Ecto neural progenitor cell (in vitro differentiated cells): ENCODE measurements at places on chromosomes 12 and 14.

- no peak for DNase-seq
These were observed 172.2 kb downstream of the PTPRO start for GRCh38 chr12:15494329-15495046.

DNA sequence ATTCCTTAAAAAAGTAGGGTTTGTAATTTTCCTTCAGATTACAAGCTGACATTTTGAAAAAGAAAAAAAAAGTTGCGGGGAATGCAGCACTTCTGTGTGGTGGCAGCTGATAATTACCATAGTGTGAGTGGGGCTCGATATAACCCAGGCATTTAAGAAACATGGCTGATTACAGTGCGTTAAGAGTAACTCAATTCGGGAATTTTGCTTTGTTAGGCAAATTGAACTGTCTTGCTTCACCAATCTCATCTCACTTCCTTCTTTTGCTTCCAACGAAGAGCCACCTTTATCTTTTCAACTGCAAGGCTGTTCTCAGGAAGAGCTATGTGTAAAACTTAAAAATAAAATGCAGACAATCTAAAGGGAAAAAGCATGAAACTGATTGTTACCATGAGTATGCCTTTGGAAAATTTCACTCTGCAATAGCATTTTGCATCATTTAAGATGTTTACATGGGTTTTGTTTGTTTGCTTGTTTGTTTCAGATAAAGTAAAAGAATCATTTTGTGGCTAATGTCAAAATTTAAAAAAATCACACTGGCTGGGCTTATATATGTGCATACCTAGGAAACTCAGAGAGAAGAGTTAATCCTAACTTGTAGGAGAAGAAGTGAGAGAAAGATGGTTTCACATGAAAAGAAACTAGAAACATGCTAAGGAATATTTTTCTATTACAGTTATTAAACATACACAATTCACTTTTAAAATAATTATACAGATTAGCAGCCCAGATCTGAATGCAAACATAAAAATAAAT, 295.9 kb upstream of the ATP2B1 start:
- DNase-seq: no peak

GRCh38 chr14:74217672-74218448, 21.4 kb upstream of the VSX2 start:
- peak; percentile 91 for DNase-seq

GRCh38 chr12:6950401-6950801, 755 bp upstream of the PTPN6 start:
- no peak for DNase-seq

DNA sequence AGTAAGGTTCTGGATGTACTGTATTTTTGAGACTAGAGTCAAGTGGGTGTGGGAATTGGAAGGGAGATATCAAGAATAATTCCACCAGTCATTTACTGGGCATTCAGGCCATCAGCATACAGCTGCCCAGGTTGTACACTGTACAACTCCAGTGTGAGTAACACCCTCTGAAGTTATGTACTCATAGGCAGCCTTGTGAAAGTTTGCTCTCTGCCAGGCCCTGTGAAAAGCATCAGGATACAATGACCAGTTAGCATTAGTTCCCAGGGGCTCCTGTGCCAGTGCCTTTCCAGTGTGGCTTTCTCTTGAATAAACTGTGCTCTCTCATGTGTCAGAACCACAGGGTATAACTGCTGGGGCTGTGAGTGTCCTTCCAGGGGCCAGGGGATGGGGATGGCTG, 89.7 kb downstream of the LGMN start:
- no peak for DNase-seq

- no peak for DNase-seq
These were observed 2.3 kb downstream of the ANKRD9 start for GRCh38 chr14:102507081-102507856.

- DNase-seq: no peak
These were observed 113.4 kb upstream of the RESF1 start for GRCh38 chr12:31845613-31846322.

GRCh38 chr14:104776961-104777807, 18.4 kb downstream of the AKT1 start:
- DNase-seq: peak; percentile 77

DNA sequence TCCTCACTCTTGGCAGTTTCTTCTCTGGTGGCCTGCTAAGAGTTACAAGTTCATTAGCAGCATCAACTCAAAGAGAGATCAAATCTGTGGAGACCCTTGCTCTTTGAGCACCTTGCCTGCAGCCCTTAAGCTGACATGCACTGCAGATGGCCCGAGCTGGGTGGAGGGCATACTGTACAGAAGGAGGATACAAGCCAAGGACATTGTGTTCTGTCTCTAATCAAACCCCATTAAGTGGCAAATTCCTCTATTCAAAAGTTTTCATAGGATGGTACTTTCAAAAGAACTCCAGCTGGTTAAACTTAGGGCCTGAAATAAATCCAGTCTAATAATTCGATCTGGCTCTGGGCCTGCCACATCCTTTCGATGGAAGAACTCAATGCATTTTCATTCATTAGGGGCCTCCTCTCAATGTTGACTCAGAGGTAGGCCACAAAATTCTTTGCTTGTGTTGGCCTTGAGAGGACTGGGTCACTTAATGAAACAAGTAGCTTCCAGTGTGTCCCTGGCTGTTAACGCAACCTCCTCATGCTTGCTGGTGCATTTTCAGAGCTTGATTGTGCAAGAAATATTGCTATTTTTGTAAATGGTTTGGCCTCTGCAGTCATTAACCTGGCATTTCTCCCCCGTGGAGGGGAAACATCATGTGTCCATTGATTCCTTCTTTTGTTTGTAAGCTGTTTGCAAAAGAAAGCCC, 318.2 kb downstream of the NUAK1 start:
- DNase-seq: no peak

DNA sequence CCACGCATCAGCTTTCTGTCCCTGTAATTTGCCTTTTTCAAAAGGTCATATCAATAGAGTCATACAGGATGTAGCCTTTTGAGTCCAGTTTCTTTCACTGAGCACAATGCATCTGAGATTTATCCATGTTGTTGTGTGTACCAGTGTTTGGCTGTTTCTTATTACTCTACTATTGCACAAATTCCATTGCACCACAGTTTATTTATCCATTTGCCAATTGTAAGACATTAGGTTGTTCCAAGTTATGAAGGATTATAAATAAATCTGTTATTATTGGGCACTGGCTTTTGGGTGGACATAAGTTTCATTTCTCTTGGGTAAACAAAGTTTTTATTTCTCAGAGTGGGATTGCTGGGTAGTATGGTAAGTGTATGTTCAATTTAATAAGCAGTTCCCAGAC, 68.3 kb upstream of the TBPL2 start:
- no peak for DNase-seq

GRCh38 chr12:12503384-12504078, 59.1 kb downstream of the DUSP16 start:
- no peak for DNase-seq

- DNase-seq: no peak
These were observed 6.0 kb upstream of the SLC24A4 start for GRCh38 chr14:92316937-92317336.

GRCh38 chr12:132533584-132533958, 43.6 kb downstream of the FBRSL1 start:
- no peak for DNase-seq

DNA sequence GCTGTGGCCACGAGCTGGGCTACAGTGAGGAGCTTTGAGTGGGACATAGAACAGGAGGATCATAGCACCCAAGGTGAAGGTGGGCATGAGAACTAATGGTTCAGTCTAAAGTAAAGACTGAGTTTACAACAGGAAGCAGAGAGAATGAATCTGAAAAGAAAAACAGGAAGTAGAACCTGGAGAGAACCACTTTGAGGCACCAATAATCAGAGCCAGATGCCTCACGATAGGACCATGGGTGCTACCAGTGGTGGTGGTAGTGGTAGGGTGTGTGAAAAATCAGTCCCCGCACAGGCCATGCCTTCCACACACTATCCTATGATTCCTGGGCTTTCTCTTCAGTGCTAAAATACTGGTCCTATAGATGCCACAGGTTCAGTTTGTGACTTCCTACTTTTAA, 293.6 kb downstream of the AKAP6 start:
- no peak for DNase-seq

DNA sequence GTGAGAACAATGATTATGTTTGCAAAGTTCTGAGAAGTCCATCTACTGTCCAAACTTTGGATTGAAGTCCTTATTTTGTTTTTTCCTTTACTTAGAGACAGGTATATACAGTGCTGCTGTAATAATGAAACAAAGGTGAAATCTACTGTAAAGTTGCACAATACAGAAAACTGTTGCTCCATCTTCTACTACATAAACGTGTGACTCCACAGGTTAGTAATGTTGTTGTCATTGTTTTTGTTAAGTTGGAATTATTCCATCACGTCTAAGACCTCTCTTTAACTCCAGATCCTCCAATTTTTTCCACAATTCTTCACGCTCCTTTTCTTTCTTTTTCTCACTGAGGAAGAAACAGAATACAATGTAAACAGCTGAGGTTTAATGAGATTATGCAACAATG, 57.0 kb upstream of the GPHB5 start:
- DNase-seq: no peak

DNA sequence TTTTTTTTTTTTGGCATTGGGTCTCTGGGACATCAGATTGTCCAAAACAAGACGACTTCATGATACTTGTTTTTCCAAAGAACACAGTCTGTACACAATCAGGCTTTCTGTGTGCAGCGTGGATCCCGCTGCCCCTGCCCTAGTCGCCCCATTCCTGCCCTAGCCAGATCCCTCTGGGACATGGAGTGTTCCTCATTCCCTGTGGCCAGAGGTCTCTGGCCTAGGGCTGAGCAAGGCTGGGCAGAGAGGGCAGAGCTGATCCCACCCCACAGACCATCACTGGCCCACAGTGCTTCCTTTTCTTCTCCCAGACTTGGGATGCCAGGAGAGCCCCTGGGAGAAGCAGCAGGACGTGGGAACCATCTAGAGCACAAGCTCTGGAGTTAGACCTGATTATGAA, 20.9 kb upstream of the EIF2B2 start:
- DNase-seq: no peak

DNA sequence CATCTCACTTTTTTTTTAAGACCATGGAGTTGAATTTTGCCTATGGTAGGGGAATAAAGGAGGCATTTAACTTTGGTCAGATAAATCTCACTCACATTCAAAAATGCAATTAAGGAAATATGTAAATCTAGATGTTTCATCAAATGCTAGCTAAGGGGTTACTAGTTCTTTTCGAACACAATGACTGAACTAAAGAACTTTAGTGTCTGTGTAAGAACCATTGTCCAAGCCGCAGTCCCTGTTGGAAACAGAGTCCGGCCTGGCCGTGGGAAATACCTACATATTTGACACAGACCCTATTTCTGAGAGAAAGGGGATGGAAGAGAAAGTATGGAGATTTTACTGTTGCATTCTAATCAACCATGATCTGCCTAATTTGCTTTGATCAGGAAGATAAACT, 17.4 kb downstream of the LGR5 start:
- no peak for DNase-seq

DNA sequence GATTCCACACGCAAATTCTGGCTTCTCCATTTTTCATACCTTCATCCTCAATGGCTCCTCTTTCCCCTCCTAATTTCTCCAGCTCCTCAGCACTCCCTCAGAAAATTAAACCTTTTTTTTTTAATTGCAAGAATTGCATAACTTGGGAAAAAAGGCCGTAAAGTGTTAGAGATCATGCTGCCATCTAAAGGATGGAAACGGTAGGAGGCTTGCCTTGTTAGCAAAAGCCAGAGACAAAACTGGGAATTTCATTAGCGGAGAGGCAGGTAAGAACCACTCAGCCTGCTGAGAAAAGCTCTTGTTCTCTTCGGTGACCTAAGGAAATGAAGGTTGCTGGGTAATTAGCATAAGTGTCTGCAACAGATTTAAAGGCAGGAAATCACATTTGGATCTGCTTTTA, 204.3 kb downstream of the AEBP2 start:
- no peak for DNase-seq

GRCh38 chr12:96399120-96399918, 920 bp downstream of the CDK17 start:
- DNase-seq: peak; percentile 81

DNA sequence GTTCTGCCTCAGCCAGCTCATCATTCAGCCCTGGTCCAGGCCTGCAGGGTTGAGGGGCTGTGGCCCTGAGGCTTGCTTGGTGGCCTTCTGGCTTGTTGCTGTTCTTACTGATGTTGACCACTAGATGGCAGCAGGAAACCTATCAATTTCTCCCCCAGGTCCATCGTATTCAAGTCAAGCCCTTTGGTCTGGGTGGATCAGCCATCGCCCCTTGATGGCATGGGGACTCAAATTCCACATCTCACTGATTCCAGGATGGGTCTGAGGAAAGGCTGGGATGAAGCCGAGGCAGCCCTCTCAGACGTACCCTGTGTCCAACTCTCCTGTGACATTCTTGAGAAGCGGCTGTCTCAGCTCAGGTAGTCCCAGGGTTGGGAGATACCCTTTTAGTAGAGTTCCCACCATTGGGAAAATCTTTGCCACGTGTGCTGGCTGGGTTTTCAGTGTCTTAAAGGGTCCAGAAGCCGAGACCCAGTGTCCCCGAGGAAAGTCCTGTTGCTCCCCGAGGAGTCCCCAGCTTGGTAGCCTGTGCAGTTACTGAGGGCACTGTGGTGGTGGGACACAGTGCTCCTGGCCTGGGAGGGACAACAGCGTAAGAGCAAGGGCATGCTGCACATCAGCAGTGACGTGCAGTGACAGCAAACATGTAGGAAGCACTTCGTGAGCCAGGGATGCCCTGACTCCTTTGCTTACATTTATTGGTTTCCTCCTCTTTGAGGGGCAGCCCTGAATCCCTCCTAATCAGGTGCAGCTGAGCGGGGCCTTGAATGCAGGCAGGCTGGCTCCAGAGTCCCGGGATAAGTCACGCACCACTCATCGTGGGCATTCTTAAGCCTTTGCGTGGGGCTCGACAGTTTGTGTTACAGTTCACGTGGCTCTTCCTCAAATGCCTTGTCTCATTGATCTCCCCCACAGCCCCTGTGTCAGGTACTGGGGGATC, 58.6 kb downstream of the TSPAN9 start:
- DNase-seq: peak; percentile 83

GRCh38 chr12:115140981-115141655, 457.1 kb upstream of the TBX3 start:
- DNase-seq: no peak

DNA sequence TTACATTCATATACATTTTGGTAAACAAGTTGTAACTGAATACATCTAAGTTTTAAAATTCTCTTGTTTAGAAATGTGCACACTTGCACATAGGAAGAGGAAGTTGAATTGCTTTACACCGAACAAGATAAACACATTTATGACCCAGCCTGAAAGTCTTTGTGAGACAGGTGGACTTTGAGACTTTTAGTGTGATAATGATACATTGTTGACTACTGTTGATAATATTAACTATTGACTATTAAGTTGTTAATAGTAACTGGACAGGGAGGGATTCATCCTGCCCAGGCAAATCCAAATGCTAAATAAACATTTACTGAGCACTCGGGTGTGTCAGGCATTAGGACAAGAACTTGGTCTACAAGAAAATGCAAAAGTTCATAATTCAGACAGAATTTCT, 68.0 kb downstream of the AVPR1A start:
- no peak for DNase-seq
